ENCODE measurements at places on chromosomes 1 and 21.
A peak's percentile ranks its signal among the peaks of the same experiment; 100 is the strongest.

GRCh38 chr1:174659823-174660222 lies 212.1 kb downstream of the GPR52 start:
- no peak for DNase-seq

GRCh38 chr1:231335663-231336602 lies 1.7 kb downstream of the EXOC8 start:
- DNase-seq, result no peak

DNA sequence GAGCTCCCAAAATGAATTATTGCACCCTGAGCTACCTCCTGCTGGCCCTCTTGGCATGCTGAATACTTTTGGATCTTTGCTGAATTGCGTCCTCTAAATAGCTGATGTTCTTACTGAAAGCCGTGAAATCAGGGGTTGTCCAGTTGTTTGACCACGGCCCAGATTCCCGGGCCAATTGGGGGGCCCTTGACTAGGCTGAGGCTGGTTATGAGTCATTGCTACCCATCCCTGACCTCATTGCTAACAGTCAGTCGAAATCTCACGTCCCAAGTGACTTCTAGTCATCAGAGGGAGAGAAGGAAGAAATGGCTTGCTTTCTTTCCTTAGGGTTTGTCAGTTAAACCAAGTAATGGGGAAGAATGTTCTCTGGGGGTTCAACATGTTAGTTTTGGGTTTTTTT lies 37.4 kb downstream of the SMYD2 start:
- DNase-seq, result no peak

GRCh38 chr1:98251497-98251896 lies 330.7 kb upstream of the DPYD start:
- DNase-seq, result no peak

DNA sequence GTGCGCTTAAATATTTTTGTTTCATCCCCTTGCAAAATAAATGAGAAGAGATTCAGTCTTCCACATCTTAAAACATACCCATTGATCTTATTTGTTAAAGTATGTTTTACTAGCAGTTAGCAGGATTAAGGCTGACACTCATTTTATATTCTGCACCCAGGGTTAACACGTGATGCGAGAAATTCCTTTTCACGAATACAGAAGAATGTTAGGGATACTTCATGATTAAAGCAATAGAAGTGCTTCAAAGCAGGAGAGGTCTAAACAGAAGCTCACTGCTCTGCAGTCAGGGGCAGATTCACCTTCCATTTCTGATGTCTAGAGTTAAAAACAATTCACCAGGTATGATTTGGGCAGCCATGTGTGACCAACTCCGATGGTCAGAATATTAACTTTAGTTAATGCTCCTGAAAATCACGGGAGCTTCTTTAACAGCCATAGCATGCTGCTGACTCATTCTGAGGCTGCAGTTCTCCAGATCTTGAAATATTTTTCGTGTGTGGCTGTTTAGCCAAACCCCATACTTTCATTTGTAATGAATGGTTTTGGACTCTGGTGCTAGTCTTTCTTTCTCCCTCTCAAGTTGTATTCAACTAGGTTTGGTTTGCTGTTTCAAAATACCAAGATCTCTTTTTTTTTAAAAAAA lies 19.7 kb downstream of the BCAR3 start:
- no peak for DNase-seq

DNA sequence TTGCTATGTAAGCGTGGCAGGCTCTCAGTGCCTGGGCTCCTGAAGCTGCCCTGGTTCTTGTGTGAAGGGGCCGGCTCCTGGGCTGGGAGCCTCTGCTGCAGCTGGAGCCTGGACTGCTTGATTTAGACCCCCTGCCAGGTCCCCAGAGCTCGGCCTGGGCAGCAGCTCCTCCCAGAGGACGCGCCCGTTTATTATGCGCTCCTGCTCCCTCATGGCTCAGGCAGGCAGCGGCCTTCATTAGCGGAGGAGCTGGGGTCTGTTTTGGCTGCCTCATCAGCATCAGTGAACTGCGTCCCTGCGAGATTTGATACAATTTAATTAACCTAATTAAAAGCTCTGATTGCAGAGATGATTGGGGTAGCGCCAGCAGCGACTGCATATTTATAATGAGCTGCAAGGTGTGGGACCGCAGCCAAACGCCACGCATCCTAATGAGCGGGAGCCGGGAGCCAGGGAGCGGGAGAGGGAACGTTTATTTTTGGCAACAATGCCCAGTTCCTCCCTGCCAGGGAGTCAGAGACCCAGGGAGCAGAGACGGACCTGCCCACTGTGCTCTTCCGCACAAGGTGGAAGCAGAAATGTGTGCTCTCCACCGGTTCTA lies 16.6 kb downstream of the UTP11 start:
- DNase-seq, result peak; percentile 59

- no peak for DNase-seq
Observed at GRCh38 chr1:186977266-186977957, 148.7 kb downstream of the PLA2G4A start.

GRCh38 chr21:41148798-41149197 lies 19.2 kb upstream of the BACE2 start:
- no peak for DNase-seq

- DNase-seq, result no peak
Observed at GRCh38 chr1:242187816-242188215, 188.9 kb upstream of the MAP1LC3C start.

DNA sequence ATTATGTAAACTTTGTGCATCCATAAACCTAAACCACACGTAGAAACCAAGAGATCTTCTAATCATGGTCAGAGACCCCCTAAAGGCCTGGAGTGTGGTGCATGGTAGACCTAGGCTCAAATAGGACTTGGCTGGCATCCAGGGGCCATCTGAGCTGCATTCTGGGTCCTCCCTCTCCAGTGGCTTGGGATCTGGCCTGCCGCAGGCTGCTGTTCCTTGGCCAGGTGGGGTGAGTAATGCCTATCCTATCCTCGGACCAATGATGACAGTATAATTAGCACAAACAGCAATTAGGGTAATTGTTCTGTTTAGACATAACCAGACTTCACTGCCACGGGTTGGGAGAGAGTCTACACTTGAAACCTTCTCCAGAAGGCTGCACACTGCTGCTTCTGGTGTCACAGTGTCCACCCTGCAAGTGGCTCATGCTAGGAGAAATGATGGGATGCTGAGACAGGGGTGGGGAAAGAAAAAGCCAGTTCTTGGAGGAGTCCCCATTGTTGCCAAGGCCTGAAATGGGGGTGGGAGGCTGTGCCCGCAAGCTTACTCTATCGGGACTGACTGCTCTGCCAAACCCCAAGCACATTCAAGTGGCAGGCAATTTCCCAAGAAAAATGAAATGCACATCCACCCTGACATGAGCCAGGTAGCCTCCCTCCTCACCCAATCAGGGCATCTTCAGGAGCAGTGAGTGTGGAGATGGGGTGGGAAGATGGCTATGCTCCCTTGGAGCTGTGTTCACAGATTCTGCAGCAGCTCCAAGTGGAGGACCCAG lies 12.5 kb upstream of the PKP1 start:
- no peak for DNase-seq

DNA sequence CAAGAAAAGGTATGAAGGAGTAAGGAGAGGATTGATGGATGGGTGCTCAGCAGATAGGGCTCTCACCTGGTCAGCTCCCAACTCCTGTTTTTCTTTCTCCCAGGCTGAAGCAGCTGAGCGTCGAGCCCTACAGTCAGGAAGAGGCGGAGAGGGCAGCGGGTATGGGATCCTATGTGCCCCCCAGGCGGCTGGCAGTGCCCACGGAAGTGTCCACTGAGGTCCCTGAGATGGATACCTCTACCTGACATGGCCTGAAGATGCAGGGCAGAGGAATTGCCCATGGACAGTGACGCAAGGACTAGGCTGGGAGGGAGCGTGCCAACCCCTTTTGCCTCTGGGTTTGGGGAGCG lies 739 bp downstream of the ZNF593 start:
- no peak for DNase-seq

GRCh38 chr1:109186733-109187086 lies 27.0 kb upstream of the SARS1 start:
- DNase-seq, result no peak

DNA sequence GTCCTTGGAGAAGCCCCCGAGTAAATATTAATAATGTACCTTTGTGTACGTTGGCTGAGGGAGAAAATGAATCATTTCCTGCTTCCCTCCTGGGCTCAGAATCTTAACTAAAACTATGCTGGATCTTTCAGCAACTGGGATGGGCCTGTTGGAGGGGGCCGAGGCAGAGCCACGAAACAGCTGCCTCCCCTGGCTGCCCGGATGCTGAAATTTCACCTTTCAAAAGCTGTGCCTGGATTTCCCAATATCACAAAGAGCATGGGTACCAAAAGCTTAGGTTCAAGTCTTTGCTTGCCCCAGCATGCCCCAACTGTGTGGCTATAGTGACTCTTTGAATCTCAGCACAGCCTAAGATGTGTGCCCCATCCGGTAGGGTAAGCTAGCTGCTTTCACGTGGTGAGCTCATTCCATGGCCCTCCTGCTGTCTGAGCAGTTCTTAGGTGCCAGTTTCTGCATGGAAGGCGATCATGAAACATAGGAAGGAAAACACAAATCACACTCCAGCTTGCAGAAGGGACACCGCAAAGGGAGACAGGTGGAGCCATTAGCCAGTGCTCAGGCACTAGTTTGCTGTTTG lies 473.5 kb downstream of the PTPRU start:
- no peak for DNase-seq

- no peak for DNase-seq
Observed at GRCh38 chr1:21200767-21201166, 24.1 kb upstream of the EIF4G3 start.

- DNase-seq, result no peak
Observed at GRCh38 chr1:87226341-87226760, 102.3 kb upstream of the LMO4 start.

DNA sequence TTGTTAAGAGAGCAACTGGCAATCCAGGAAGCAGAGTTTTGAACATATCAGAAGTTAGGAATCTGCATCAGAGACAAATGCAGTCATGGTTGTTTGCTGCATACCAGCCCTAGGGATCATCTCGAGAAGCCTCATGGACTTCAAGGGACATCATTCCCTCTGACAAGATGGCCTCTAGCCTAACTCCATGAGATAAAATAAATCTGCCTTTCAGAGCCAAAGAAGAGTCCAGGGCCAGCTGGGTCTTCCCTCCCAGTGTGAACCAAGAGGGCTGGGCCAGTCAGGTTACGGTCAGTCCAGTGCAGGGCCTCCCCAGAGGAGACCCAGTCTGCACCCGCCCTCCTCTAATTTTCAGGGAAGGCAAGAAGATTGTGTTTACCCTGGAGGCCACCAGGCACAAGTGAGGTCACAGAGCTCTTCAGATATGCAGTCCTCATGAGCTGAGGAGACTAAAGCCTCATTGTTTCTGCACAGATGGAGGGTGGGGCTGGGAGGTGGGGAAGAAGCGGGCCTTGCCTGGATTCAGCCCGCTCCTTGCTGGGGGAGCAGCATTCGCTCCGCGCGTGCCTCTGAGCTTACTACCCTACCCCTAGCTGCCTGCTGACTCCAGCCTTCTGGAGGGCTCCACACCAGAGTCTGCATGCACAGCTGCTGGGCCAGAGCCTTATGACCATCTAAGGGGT lies 52.8 kb downstream of the CAPN2 start:
- DNase-seq, result peak; percentile 66

DNA sequence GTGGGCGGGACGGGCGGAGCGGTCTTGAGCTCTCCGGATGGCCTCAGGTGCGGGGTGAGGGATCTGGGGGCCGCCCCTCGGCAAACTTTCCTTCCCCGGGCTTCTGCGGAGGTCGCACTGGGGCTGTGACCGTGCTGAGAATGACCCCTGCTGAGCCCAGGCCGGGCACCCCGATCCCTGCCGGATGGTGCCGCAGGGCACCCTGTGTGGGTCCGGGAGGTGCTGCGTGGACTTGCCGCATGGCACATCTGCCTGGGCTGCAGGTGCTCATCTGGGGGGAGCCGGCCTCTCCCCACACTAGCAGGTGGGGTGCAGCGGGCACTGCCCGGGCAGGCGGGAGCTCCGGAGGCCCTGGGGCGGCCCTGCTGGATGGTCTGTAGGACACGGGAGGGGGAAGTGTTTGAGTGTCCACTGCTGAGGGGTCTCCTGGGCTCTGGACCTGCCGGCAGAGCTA lies 31.8 kb upstream of the PEX10 start:
- DNase-seq, result no peak

- no peak for DNase-seq
Observed at GRCh38 chr1:209900734-209901133, 37.3 kb upstream of the SYT14 start.

GRCh38 chr1:145892486-145893087 lies 6.9 kb upstream of the ANKRD35 start:
- no peak for DNase-seq

DNA sequence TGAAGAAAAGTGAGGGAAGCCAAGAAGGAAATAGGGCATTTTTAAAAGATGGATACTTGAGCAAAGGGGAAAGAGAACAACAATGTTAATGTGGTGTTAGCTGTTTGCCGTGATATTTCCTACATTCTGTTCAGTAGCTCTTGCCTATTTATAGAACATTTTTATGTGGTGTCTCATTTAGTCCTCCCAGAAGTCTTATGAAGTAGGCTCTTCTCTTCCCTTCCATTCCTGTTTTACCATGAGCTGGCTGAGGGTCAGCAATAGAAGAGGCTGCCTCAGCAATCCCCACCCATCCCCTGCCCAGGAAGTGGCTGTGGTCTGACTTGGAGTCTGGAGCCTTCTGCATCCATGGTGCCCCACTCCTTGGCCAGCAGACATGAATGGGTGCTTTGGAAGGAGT lies 60.1 kb downstream of the KIAA0040 start:
- DNase-seq, result no peak

DNA sequence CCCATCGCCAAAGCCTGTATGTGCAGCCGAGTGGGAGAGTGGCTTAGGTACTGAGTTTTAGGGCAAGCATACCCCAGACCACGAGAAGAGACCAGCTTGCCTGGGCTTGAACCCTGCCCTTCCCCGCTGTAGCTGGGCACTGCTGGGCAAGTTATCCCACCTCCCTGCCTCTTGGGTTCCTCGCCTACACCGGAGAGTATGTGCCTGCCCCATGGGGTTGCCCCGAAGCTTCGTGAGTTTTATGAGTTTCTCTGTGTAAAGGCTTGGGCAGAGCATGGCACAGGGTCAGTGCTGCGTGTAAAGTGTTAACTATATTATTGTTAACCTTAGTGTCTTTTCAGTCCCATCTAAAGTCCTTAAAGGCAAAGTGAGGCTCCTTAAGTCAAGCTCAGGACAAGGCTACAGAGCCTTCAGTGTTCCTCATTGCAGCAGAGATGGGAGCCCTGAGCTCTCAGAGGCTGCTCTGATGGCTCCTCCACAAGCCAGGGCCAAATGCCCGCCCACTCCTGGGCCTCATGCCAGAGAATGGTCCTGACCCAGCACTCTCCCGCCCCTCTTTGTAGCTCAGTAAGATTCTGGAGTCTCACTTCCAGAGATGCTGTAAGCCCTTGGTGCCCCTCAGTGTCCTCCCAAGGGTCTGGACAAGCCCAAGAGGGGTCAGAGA lies 37.0 kb upstream of the KCNA10 start:
- DNase-seq, result no peak

GRCh38 chr1:42766741-42767509 lies at the start of the genes C1orf50 and P3H1:
TSS of gene C1orf50 (plus strand) at chr1:42767249. CDS start at chr1:42767312, 63 bp downstream.
TSS of gene P3H1 (minus strand) at chr1:42767028. CDS start at chr1:42766971, 57 bp downstream.
- DNase-seq, result peak; percentile 100

DNA sequence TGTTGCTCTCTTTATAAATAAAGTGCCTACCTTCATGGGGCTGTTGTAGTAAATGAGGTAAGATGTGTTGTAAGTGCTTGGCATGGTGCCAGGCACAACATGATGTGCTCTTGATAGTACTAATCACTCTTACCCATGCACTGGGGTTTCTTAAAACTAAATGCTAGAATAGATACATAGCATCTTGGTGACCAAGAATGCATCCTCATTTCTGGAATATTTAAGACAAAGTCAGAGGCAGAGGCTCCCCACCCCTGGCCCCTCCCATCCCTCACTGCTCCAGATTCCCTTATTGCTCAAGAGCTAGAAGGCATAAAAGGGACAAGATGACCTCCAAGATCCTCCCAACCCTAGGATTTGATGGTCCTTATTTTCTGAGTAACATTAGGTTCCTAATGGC lies 61.3 kb downstream of the GLUL start:
- peak; percentile 19 for DNase-seq

Measured in NCI-H2029 (cell line).